ENCODE measurements at places on chromosomes 4 and X.

- no peak for DNase-seq
These were observed 132.3 kb upstream of the UGT8 start for GRCh38 chr4:114466299-114466698.

DNA sequence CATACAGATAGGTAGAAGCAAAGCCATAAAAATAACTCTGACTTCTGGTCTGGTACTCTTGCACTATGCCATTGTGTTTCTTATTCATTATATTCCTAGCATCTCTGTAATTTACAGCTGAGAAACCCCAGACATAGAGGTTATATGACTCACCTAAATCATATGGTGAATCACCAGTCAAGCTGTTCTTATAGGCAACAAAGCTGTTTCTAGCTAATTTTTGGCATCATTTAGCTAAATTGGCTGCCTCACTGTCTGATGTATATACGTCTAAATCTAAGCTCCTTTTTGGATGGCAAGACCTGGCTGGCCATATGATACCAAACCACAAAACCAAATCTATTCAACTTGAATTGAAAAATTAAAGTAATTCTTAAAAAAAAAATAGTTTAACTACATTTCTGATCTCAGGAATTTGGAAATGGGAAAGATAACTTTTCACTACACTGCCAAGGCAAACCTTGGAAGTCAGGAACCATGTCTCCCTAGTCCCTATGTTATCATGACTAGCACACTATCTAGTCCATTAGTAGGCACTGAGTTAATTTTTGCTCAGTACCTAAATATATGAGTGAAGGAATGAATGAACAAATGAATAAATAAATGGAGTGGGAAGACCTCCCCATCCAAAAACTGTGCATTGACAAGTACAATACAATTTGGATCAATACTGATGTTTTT is 41.3 kb upstream of the STAG2 start:
- no peak for DNase-seq

DNA sequence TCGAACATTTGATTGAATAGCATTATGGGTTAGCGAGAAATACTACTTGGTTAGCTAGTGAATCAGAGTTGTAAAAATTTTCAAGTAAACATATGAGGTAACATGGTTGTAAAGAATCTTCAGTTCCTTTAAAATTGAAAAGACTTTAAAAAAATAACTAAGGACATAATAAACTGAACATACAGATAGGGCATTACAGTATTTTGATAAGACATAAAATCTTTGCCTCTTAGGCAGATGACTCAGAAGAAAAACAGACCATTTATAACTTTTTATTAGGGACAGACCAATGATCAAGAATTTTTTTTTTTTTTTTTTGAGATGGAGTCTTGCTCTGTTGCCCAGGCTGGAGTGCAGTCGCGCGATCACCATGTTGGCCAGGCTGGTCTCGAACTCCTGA is 43.1 kb downstream of the PNMA5 start:
- no peak for DNase-seq

GRCh38 chrX:12972243-12972642 is 2.7 kb upstream of the TMSB4X start:
- DNase-seq = no peak

- DNase-seq = no peak
These were observed 69.6 kb downstream of the AGTR2 start for GRCh38 chrX:116239944-116240840.

DNA sequence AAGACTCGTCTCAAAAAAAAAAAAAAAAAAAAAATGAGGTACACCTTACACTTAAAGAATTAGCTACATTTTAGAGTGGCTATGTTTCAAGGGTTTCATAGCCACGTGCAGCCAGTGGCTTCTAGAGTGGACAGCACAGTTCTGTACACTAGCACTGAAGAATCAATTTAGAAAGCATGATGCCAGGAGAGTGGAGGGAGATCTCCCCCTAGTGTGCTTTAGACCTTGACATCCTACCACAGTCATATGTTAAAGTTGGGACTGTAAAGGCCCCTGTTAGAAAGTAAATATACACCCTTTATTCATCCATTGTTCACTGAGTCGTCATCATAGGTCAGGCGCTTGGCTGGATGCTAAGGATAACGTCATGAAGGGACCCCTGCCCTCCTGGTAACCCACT is 179.4 kb downstream of the QDPR start:
- DNase-seq = no peak

GRCh38 chr4:126955292-126956183 is 677.2 kb upstream of the INTU start:
- DNase-seq = no peak

GRCh38 chrX:40988100-40988499 is 97.1 kb upstream of the USP9X start:
- no peak for DNase-seq

DNA sequence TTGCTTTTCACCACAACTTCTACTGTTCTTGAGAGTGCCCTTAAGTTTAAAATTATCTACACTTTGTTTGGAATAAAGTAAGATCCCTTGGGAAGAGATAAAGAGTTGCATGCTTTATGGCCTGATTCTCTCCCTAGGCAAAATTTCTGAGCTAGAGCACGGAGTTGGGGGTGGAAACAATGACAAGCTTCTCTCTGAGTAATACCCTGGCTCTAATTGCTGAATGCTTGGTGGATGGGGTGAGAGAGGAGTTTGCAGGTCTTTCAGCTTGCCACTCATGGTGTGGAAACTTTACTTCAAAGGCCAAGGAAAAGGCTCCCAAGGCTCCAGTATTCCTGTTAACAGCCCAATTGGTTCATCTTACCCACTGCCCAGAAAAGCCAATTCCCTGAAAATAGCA is 26.1 kb upstream of the PRDM8 start:
- no peak for DNase-seq

GRCh38 chr4:11441194-11441556 is 12.5 kb upstream of the HS3ST1 start:
- no peak for DNase-seq

DNA sequence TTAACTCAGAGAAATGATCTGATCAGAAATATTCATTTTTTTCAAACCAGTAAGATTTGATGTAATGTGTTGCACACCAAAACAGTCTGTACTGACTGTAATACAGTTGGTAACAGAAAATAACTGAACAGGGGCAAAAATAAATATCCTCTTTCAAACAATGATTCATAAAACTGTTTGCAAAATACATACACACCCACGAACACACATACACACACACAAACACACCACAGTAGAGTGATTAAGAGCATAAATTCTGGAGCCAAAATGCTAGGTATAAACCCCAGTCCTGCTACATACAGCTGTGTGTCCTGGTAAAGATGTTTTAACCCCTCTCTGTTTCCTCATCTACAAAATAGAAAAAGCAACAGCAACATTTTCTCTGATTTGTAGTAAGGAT is 376.6 kb downstream of the PDGFC start:
- no peak for DNase-seq

DNA sequence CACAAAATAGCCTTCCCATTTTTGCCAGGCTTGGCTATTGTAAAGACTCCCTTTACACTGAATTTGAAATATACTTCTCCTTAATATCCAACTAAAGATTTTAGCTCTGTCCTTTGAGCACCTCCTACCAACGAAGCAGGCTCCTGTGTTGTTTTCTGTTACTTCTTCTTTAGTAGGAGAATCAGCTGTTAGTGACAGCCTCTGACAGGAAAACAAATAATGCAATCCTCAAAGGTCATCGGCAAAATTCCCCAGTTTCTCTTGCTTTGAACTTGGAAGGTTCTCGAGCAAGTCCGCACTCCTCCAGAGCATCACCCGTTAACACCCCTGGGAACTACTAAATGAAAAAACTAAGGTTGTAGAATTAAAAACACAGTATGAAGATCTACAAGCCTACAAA is 66.9 kb downstream of the MANBA start:
- DNase-seq = no peak

DNA sequence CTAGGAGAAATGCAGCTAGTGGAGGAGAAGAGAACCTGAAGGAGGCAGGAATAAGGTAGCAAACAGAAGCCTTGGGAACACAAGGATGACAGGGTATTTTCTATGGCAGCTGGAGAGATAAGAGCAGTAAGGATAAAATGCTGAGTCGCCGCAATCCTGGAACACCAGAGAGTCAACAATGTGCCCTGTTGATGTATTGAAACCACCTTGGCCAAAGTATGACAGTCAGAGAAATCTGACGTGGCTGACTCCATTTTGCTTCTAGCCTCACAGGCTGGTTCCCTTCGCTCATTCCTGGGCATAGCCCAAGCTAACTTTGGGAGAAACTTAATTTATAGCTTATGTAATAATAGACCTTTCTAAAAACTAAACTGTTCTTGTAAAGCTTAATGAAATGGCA is 56.6 kb upstream of the C4orf54 start:
- DNase-seq = no peak

- DNase-seq = no peak
These were observed 31.4 kb downstream of the ABLIM2 start for GRCh38 chr4:8127051-8127826.

DNA sequence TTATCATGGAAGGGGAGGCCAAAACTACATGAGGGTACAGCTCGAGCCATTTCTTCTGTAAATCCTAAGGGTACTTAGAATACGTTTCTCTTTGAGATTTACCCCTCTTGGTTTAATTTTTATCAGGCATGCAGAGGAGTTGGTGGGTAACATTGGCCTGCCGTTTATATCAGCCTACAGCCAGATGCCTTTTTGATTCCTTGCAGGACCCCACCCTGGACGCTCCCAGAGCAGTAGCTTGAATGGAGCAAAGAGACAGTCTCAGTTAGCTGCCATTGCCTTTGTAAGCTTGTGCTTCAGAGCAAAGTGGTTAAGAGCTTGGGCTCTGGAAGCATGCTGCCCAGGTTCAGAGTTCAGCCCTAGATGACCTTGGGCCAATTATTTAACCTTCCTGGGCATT is 9.0 kb downstream of the DOCK11 start:
- no peak for DNase-seq

- no peak for DNase-seq
These were observed 6.7 kb downstream of the WDR44 start for GRCh38 chrX:118352566-118352965.

DNA sequence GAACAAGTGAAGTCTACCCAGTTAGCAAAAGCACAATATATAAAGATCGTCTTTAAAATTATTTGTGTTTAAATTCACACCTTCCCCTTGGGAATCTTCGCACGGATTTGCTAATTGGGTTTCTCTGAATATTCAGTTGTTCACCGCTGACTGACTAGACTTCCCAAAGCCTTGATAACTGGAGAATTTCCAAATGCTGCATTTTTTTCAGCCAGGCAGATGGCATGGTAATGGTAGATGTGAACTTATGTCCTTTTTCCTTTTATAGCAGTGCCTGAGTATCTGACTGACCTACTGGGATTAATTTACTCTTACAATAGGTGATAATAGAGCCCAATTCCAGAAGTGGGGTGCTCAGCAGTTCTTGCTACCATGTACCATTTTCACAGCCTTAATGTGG is 548.1 kb downstream of the PACRGL start:
- DNase-seq = no peak

DNA sequence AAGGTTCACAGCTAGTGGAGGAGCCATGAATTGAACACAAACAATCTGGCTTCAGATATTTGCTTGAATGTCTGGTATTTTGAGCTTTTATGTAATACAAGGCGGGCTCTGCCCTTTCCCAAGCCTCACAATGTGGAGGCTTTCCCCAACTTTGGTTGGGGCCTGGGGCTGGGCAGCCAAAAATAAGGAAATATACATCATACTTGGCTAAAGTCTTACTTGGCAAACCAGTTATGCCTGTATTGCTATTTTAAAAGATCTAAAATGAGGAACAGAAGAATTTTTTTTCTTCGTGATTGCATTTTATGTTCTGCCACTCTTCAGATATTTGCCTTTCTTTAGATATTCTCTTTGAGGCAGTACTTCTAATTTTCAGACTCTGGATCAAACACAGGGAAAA is 26.1 kb downstream of the ARFIP1 start:
- DNase-seq = no peak

GRCh38 chrX:17025621-17026302 is 79.3 kb downstream of the REPS2 start:
- no peak for DNase-seq

DNA sequence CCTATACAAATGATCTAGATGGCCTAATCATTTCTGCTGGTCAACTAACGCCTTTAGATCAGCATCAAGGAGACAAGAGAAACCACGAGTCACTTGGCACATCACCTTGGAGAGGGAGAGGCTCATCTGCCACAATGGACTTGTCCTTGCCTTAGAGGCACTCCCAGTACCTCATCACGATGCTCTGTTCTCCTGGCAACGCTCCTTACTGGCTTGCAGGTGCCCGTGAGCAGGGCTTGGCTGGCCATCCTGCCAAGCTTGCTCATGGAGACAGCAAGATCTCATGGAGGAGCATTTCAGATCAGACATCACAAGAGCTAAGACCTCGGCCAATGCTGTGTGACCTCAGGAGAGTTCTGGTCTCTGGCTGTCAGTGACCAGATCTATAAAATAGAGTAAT is 2.7 kb upstream of the SMIM20 start:
- DNase-seq = no peak

GRCh38 chrX:74321191-74321590 is 17.2 kb downstream of the ZCCHC13 start:
- DNase-seq = no peak

DNA sequence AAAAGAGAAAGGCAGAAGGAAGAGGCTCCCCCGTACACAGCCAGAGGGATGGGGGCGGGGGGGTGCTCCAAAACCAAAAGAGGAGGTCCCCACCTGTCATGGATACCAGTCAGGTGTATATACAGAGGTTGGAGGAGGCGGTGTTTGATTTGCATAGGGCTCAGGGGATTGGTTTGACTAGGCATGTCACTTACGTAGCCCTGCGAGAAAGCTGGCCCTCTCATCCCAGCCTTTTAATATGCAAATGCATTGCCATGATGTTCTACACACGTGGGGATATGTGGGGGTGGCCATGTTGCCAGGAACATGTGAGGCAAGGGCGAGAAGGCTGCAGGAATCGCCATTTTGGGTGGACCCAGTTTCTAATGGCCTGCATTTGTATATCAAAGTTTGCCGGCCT is 38.6 kb downstream of the TMEM150C start:
- no peak for DNase-seq

- DNase-seq = no peak
These were observed 52.9 kb upstream of the PAGE5 start for GRCh38 chrX:55167124-55167803.

GRCh38 chrX:24858004-24858746 is 157.6 kb downstream of the ARX start:
- no peak for DNase-seq

DNA sequence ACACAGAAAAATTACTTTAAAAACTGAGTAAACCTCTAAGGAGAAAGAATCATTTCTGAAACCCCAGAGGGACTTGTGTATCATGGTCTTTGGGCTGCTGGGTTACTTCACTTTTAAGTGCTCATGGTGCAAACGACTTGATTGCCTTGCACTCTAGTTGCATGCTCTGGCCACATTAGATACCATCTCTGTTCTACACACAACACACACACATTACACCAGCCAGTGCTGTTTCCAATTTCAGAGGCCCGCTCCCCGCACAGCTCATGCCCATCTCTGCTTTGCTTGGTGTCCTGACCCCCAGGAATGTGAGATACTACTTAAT is 2.1 kb downstream of the PPP3CA start:
- no peak for DNase-seq
